CMK (cell line): ENCODE measurements at places on chromosomes 3 and 15.

DNA sequence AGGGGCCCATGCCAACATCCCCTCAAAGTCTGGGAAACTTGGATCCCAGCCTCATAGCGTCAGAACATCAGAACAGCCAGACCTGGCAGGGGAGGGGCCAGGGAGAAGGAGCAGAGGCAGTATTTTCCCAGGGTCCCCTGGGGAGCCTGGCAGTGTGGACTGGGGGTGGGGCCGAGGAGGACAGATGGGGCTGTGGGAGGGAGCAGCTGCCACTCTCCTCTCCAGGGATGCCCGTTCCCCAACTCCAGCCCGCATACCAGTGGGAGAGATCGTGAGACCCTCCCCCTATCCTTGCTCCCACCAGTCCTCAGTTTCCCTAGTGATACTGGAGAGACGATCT, 6.5 kb upstream of the DNAJB8 start:
- DNase-seq: no peak

DNA sequence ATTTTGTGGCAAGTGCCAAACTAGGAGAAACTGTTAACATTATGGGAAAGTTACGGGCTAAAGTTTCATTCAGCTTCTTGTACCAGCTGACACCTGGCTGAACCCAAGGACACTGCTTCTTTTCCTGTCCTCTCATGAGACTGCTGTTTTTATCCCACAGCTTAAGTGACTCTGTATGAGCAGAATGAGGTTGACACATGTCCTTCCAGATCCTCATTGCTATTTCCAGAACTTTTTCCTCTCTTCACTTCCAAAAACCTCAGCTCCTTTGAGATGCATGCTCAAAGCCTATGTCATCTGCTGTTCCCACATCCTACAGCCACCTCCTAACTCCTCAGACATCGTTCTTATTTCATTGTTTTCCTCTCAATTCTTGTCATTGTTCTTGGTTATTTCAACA, 183.6 kb downstream of the DCLK3 start:
- DNase-seq: no peak

- DNase-seq: no peak
Measured at GRCh38 chr3:32817558-32818228, at the start of gene TRIM71. TRIM71 (plus strand) TSS chr3:32817997; CDS start chr3:32818081, 84 bp downstream.

DNA sequence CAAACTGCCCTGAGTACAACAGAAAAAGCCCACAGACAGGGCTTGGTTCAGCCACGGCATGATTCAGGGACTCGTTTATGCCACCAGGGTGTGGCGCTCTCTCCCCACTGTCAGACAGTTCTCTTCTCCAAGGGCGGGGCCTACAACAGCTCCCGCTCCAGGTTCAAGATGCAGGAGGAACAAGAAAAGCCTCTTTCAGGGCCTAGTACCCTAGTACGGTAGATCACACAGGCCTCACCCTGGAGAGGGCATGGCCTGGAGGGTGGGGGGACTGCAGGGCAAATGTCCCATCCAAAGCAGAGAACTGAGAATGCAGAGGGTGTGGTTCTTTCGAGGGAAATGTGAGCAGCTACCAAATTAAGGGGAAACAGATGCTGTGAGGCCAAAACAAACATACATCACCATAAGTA, 12.0 kb downstream of the MESD start:
- DNase-seq: no peak

GRCh38 chr15:40870716-40871115, 3.3 kb downstream of the RHOV start:
- no peak for DNase-seq

DNA sequence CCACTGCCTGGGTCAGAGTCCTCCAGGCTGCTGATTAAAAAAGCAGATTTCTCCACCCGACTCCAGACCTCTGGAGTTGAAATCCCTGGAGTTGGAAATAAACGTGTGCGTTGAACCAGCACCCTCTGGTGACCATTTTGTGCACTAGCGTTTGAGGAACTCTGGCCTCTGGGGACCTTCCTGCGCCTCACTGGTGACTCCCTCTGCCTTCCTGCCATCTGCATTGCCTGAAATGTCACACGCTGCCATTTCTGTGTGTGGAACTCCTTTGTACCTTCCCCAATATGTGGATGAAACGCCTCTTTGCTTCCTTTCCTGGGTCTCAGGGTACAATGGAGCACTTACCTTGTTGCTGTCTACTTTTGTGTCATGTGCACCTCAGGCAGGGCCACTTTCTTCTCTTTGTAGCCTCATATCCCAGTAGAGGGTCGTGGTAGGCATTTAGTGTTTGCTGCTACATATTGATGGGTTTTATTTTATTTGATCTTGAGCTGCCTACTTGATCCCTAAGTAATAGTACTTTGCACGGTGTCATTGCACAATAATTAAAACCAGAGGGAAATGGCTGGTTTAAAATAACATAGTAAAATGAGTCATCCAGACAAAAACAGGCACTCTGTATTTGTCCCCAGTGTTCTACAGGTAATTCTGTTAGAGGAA, 56.8 kb downstream of the GPR171 start:
- DNase-seq: peak; percentile 41

DNA sequence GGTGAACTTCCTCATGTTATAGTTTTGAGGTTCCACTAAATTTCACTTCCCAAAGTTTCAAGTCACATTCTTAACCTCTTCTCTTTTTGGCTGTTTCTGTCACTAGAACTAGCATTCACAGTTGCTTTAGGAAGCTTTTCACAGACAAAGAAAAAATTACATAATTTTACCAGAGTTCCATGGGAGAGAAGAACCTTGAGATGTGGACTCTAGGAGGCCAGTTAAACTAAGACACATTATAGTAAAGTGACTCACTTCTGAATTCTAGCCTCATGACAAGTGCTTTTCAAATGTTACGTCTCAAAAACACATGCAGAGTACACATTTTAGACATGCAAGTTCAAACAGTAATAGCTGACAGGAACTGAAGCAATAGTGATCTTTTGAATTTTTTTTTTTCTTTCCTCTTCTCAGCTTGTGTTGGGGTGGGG, 39.9 kb upstream of the LRTM1 start:
- no peak for DNase-seq

DNA sequence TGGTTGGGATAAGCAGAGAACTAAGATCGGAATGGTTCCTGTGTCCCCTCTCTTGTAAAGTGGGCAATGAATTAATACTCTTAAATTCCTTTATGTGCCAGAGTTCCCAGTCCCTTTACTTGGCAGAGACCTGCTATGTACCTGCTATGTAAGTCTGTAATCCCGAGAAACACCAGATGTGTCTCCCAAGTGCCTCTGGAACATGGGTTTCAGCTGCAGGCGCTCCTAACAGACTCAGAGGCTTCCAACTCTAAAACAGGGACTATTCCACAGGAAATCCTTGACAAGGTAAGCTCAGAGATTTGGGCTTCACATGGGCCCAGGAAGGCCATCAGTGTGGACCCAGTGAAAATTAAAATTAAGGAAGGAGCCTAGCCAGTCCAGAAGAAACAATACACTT, 117.7 kb upstream of the PLCL2 start:
- DNase-seq: no peak

GRCh38 chr3:56923526-56924224, 121.9 kb upstream of the ARHGEF3 start:
- no peak for DNase-seq

GRCh38 chr15:58529041-58529440, 97.2 kb downstream of the LIPC start:
- DNase-seq: no peak

- DNase-seq: no peak
Measured at GRCh38 chr3:191030491-191030890, 168.0 kb upstream of the GMNC start.
